Stimulated activated CD4-positive, alpha-beta T cell treated with anti-CD3 and anti-CD28 coated beads, Interleukin-1b, Interleukin-23, amount 100 ng/mL, for 24 hours (primary cell): ENCODE measurements at places on chromosomes 1 and 21.

DNA sequence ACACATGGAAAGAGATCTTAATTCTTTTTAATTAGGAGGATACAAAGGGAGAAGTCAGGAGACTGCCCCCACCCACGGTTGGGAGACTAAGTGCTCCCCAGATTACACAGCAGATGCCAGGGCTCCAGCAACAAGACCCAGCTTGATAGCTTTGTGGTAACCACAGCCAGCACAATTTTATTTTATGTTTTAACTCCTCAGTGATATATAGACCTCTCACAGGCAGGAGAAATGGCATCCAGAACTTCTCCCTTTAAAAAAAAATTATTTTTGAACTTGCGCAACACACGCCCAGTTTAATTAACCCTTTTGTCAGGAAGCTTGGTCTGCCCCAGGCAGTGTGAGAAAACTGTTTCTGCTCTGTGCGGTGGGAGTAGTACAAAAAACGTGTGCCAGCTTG lies 62.6 kb upstream of the ACOT11 start:
- DNase-seq: no peak

GRCh38 chr21:29235714-29236197 lies 63.0 kb upstream of the BACH1 start:
- no peak for DNase-seq

GRCh38 chr21:32413015-32413504 lies 554 bp downstream of the EVA1C start:
- no peak for DNase-seq

- no peak for DNase-seq
Measured at GRCh38 chr21:34969423-34970166, 79.5 kb downstream of the RUNX1 start.

DNA sequence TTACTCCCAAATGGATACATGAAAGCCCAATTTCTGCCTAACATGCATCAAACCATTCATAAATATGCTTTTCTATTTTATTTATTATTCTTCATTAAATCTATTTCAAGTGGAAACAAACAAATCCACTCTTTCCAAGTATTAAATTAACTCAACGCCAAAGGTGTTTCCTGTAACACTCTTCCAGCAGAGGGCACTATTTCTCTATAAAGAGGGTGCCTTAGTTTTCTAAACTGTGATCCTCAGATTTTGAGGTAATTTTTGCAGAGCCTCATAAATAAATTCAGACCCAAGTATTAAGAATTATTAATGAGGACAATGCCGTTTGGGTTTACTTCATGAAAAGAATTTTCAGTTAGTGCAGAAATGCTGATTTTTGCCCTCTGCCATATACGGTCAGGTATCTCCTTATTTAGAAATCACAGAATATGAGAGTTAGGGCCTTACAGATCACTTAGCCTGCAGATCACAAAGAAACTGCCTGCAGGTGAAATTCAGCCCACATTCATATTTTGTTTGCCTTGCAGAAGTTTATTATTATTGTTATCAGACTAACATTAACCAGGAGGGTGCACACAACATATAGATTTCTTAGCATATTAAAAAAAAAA lies 40.1 kb upstream of the MYSM1 start:
- no peak for DNase-seq

DNA sequence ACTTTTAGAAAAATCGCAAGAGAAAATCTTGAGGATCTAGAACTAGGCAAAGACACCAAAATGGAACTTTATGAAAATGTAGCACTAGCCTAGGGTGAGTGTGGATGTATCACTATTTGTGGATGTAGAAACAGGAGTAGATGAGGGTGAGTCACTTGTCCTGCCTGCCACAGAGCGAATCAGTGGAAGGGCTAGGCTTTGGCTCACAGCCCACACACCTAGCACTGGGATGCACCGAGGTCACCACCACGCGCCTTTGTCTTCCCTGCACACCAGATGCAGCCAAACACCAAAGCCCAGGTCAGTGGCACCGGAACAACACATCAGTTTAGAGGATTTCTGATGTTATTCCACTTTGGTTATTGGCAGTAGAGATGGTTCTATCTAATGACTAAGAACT lies 38.2 kb downstream of the PKNOX1 start:
- no peak for DNase-seq

GRCh38 chr1:228830185-228830953 lies 95.1 kb downstream of the RHOU start:
- DNase-seq: no peak

DNA sequence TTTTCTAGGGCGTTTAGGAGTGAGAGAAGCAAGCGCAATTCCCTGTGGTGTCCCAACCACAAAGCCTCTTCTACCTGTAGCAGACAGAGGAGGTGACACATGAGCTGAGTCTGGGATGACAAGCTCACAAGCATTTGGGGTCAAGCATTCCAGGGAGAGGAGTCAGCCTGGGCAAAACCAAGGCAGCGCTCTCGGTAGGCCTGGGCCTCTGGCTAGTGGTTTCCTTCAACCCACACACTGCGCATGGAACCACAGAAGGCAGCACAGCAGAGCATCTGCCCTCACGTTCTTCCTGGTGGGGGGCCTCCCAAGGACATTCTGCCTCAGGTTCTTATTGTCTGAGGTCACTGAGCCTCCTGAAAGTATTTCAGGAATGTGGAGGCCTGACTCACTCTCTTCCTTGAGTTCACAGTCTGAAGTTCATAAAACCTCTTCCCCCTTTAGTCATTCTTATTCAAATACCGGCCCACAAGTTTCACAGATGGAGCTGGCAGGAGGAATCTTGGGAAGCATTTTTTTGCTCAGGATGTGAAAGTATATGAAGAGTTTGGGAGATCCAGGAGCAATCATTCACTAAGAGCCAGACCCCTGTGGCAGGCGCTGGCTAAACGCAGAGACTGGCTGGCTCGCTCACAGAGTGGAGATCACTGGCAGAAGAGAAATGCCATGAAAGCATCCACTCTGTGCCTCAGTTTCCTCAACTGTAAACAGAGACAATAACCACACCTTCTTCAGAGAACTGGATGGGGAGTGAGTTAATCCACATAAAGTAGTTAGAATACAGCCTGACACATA lies 26.8 kb downstream of the CCN1 start:
- DNase-seq: no peak

- DNase-seq: no peak
Measured at GRCh38 chr1:118185084-118185832, at the start of gene SPAG17. TSS of gene SPAG17 (minus strand) at chr1:118185228. CDS start at chr1:118185157, 71 bp downstream.

DNA sequence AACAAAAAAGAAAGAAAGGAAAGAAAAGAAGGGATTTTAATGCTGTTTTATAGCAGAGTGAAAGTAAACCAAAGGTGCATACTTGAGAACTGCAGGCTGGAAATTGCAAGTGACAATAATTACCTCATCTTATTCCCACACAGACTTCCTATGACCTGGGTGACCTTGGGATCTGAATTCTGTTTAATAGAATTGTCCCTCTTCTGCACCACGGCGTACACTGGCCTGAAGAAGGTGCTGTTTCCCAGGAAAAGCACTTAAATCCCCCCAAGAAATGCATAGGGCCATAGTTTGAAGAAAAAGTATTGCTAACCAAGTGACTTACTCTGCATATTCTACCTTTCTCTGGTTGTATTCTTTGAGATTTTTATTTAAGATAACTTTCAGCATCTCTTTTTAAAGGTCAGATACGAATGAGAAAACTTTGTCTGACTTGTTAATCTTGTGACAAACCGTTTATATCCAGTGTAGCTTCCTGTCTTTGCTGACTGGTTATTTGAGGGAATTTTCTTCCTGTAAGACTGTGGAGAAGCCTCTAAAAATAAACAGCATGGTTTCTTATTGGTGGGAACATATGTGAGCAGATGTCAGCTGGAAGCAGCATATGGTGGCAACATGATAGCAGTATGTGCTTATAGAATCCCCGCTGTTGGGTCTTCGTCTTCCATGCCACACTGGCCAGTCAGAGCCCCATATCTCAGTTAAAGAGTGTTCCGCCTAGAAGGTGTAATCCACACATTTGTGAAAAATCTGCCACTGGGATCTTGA lies 16.3 kb downstream of the TGFB2 start:
- no peak for DNase-seq

DNA sequence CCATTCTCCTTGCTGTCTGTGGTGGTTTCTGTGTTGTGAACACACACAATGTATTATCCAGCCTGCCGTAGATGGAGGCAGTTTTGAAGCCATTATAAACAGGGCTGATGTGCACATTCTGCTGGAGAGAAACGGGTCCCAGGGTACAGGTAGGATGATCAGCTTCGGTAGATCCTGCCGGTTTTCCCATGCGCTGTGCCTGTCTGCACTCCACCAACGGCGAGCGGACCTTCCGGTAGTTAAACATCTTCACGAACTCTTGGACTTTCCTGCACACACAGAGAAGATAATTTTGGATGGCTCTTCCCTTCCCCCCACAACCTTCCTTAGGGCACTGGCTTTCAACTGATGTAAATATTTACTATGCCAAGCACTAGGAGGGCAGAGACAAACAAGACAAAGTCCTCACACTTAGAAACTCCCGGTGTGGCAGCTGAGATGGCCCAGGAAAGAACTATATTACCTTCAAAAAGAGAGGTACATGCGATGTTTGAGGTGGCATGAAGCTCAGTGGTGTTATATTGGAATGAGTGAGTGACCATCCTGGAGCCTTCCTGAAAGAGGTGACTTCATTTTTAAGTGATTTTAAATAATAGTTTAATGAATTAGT lies 41.7 kb downstream of the ALPL start:
- no peak for DNase-seq

GRCh38 chr1:188022661-188023060 lies 1193.9 kb downstream of the PLA2G4A start:
- DNase-seq: no peak

GRCh38 chr1:155864393-155864792 lies 5.0 kb downstream of the SYT11 start:
- no peak for DNase-seq

GRCh38 chr1:151822404-151822803 lies 9.2 kb downstream of the RORC start:
- DNase-seq: no peak
